ENCODE measurements at places on chromosomes 1 and 21.

DNA sequence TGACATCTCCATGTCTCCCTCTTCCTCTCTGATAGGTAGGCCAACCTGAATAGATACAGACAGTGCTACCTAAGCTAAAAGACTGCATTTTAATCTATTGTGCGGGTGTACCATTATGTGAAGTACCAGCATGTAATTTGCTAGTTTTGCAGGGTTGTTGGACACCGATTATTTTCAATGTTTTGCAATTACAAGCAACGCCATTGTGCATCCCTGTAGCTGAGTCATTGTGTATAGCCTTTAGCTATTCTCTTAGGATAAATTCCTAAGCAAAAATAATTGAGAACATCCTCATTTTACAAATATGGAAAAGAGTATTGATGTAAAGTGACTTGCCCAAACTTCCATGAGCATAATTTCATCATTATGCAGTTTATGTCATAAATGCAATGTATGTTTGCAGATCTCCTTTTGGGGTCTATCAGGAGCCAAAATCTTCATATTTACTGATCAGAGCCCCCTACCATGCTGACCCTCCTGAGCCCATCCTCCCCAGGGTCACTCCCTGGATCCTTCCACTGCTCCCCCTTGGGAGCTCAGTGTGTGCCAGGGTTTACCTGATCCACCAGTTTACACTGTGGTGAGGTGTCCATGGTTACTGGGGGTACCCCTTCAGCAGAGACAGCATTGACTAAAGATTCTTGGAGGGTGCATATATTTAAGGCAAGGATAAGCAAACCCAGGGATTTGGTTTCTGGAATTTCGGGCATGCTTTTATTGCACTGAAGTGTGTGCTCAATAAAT is 80.6 kb downstream of the CCDC185 start:
- no peak for DNase-seq

GRCh38 chr1:109969146-109969829 is 15.3 kb upstream of the AHCYL1 start:
- DNase-seq: no peak

DNA sequence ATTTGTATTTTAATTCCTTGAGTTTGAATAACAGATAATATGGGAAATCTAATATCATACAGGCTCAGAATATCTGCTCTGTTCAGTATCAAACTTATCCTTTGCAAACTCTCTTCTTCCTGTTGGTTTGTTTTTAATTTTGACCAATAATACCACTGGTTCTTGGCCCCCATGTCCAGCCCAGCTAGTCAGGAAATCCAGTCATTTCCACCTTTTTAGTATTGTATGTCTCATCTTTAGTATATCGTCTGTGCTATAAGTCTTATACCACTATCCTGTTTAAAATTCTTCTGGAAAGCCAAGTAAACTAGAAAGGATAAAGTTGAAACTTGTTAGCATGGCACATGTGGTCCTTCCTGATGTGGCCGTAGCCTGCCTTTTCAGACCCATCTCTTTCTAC is 10.7 kb downstream of the SCCPDH start:
- no peak for DNase-seq

- no peak for DNase-seq
These were observed 21.3 kb downstream of the TNFRSF1B start for GRCh38 chr1:12188115-12188514.
